ENCODE measurements at places on chromosomes 5 and 9. TPM values are rescaled to one million over a fixed set of nuclear protein-coding genes. Genes with fewer than 3 reads are reported as not detected.

RUSC2 gene
- 36.1 TPM for total RNA-seq

FABP6 gene
- total RNA-seq = 1.1 TPM

NANS gene
- 71.8 TPM for total RNA-seq

NAIF1 gene
- 8.2 TPM for total RNA-seq

CXCL14 gene
- 0.37 TPM for total RNA-seq

DDX4 gene
- 0.05 TPM for total RNA-seq

CAAP1 gene
- total RNA-seq = 20.1 TPM

FOXD4L3 gene
- not detected for total RNA-seq

GPX3 gene
- 20.3 TPM for total RNA-seq

OR1Q1 gene
- total RNA-seq = 0.16 TPM

OLFM1 gene
- 10.5 TPM for total RNA-seq

PTAR1 gene
- total RNA-seq = 13.2 TPM

PCDHB16 gene
- total RNA-seq = 0.05 TPM

COL23A1 gene
- not detected for total RNA-seq

ZNF658 gene
- total RNA-seq = 1.7 TPM

ZNF454 gene
- total RNA-seq = not detected

FBP2 gene
- not detected for total RNA-seq

RNF183 gene
- total RNA-seq = not detected

UNC5A gene
- 0.77 TPM for total RNA-seq

ENTPD2 gene
- 3.1 TPM for total RNA-seq

TESK1 gene
- total RNA-seq = 29.8 TPM

TMEM174 gene
- total RNA-seq = not detected

SLC9A3 gene
- 2.1 TPM for total RNA-seq

PALM2AKAP2 gene
- 0.51 TPM for total RNA-seq

C9orf153 gene
- 0.25 TPM for total RNA-seq

GARIN3 gene
- not detected for total RNA-seq

KIF4B gene
- total RNA-seq = 0.02 TPM

AP3B1 gene
- total RNA-seq = 33.3 TPM

NTNG2 gene
- total RNA-seq = 0.57 TPM

FBP1 gene
- total RNA-seq = not detected

GGTA1 gene
- total RNA-seq = not detected

FCHSD1 gene
- 7.8 TPM for total RNA-seq

PNPLA7 gene
- total RNA-seq = 0.71 TPM

C5orf58 gene
- not detected for total RNA-seq

Data from A549 treated with dexamethasone at 1 μM for 4 hours (cell line).